Forelimb muscle (tissue), 1 donor: ENCODE measurements at places on chromosomes 3 and 15. TPM values are rescaled to one million over a fixed set of nuclear protein-coding genes. Genes with fewer than 3 reads are reported as not detected.
A peak's percentile ranks its signal among the peaks of the same experiment; 100 is the strongest.

GRCh38 chr3:197828-198491 lies 1.4 kb downstream of the CHL1 start:
- no peak for DNase-seq

DNA sequence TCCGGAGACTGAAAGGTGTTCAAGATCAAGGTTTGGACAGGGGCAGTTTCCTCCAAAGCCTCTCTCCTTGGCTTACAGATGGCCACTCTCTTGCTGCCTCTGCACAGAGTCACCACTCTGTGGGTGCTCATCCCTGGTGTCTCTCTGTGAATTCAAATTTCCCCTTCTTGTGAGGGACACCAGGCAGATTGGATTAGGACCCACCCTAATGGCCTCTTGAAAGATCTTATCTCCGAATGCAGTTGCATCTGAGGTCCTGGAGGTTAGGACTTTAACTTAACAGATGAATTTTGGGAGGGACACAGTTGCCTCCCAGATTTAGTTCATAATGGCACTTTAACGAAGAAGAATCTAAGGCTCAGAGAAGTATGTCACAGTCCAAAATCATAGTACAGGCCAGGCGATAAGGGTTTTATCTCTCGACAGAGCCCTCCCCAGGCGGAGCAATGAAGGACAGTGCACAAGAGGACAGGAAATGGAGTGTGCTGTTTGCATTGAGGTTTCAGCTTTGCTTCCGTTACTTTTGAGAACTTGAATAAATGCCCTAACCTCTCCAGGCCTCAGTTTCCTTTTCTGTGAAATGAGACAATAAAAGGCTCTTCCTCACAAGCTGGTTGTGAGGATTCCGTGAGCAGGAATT lies 38.9 kb upstream of the KIF23 start:
- DNase-seq = no peak

DNA sequence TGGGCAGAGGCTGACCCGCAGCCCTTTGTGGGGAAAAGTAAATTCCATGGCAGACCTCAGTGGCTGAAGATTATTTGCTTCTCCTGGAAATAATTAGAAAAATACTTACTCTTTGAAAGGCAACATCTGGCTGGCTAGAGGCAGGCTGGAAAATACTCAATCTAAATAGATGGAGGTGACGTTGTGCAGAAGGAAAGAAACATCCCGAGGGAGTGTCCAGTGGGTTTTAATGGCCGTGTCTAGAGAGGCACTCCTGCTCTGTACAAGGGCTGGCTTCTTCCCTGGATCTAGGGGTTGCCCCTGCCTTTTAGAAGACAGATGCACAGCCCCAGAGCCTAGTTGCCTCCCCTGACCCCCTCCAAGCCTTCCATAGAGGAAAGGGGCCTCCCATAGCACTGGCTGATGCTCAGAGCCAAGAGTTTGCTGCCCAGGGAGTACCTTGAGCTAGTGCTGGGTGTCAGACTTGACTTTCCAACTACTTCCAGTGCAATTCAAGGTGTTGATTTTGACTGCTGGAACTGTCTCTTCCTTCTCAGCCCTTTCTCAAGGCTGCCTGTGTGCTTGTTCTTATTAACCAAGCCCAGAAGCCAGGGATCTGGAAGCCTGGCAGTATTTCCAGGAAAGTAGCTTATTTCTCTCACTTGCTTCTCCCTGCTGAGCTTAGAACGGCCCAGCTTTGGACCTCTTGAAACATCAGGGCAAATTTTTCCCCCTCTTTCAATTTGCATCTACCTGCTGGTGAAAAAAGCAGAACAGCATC lies 27.4 kb downstream of the CGNL1 start:
- no peak for DNase-seq

GRCh38 chr3:161266731-161267150 lies 45.6 kb downstream of the NMD3 start:
- no peak for DNase-seq

GRCh38 chr3:126835472-126836219 lies 131.6 kb downstream of the CHCHD6 start:
- DNase-seq = no peak

DNA sequence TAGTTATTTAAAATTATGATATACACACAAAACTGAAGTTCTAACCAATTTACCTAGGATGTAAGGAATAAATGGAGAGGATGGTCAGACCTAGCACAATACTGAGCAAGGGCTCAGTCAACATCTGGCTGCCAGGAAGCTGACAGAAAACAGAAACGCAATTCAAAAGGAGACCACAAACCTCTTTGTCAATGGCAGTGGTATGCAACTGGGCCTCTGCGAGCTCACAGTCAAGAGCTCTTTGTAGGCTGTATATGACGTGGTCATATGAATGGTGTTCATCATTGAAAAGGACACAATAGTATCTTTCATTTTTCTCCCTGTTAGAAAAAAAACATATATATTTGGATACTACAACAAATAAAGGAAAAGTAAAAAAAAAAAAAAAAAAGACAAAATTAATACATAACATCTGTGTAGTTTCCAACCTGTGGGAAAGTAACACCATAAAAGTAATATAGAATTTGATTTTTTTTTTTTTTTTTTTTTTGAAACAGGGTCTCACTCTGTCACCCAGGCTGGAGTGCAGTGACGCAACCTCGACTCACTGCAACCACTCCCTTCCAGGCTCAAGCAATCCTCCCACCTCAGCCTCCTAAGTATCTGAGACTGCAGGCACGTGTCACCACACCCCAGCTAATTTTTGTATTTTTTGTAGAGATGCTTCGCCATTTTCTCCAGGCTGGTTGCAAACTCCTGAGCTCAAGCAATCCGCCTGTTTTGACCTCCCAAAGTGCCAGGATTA lies 37.9 kb downstream of the UBR1 start:
- DNase-seq = no peak

GRCh38 chr3:124858275-124858674 lies 28.9 kb downstream of the ITGB5 start:
- no peak for DNase-seq

DNA sequence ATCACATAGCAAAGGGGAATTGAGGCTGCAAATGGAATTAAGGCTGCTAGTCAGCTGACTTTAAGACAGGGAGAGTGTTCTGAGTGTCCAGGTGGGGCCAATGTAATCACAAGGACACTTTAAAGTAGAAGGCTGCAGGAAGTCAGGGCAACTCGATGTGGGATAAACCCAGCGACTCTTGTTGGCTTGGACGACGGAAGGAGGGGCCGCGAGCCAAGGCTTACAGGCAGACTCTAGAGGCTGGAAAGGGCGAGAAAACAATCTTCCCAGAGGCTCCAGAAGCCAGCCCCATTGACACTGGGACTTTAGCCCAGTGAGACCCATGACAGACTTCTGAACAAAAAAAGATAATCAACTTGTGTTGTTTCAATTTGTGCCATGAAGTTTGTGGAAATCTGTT lies 12.9 kb upstream of the MUSTN1 start:
- no peak for DNase-seq

GRCh38 chr3:195069501-195070251 lies 201.3 kb downstream of the XXYLT1 start:
- DNase-seq = no peak

- no peak for DNase-seq
These were observed 3.6 kb downstream of the KLF13 start for GRCh38 chr15:31330111-31330785.

- no peak for DNase-seq
These were observed 28.8 kb upstream of the TRA2B start for GRCh38 chr3:185966655-185967054.

GRCh38 chr3:73536336-73536895 lies 88.3 kb downstream of the PDZRN3 start:
- DNase-seq = no peak

- peak; percentile 31 for DNase-seq
These were observed 76.0 kb downstream of the TAMM41 start for GRCh38 chr3:11770477-11771391.

GRCh38 chr3:128367221-128367620 lies 99.5 kb downstream of the DNAJB8 start:
- no peak for DNase-seq

DNA sequence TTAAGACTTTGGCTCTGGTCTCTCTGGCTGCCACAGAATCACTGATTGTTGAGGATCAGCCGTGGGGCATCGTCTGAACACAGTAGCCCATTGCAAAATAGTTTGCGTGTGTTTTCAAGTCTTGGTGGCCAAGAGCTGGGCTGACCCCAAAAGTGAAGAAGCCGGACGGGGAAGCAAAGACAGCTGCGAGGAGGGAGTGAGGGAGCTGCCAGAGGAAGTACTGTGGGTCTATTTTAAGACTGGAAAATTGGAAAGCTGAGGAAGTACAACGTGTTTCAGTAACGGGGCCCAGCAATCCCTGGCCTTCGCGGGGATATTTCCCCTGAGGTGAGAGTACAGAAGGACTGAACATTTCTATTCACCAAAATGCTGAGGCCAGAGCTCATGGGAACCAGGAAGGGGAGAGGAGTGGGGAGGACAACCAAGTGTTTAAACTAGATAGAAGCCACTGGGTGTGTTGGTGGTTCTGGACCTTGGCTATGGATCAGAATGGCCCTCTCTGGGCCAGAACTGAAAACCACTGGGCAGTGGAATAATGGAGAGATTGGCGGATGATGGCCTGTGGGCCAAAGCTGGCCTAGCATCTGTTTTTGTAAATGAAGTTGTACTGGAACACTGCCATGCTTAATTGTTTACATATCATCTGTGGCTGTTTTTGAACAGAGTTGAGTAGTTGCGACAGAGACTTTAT lies 34.1 kb upstream of the LIMD1 start:
- peak; percentile 89 for DNase-seq

GRCh38 chr15:52115598-52116427 lies 3.2 kb upstream of the BCL2L10 start:
- DNase-seq = no peak

GRCh38 chr3:129240436-129240835 lies 9.0 kb upstream of the COPG1 start:
- DNase-seq = no peak

- DNase-seq = no peak
These were observed 1108.3 kb downstream of the ROBO1 start for GRCh38 chr3:78659386-78659987.

DNA sequence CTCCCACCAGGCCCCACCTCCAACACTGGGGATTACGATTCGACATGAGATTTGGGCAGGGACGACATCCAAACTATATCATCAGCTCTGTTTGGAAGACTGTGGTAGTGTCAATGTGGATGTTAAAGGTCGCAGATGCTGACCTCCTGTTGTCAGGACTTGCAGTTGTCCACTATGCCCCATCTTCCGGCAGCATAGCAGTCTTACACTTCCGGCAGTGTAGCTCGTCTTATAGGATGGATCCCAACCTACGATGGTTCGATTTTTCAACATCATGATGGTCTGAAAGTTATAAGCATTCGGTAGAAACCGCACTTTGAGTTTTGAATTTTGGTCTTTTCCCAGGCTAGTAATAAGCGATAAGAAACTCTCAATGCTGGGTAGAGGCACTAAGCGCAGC lies 20.6 kb downstream of the CLRN1 start:
- no peak for DNase-seq

DNA sequence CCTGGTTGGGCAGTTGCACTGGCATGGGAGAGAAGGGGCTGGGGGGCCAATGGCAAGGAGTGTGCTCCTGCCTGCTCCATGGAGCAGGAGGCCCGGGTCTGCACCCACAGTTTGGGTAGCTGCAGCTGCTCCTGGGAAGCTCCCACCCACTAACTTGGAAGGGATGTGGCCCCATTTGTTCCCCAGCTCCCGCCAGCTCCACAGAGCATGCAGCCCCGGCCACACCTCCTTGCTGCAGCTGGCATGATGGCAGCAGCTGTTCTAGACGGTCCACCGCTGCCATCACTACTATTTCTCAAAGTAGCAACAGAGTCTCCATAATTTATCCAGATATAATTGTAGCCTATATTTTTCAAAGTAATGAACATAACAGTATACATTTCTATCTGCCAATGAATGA lies 65.8 kb downstream of the PIK3CB start:
- no peak for DNase-seq

GRCh38 chr3:168615493-168616020 lies 519.8 kb upstream of the GOLIM4 start:
- no peak for DNase-seq

DNA sequence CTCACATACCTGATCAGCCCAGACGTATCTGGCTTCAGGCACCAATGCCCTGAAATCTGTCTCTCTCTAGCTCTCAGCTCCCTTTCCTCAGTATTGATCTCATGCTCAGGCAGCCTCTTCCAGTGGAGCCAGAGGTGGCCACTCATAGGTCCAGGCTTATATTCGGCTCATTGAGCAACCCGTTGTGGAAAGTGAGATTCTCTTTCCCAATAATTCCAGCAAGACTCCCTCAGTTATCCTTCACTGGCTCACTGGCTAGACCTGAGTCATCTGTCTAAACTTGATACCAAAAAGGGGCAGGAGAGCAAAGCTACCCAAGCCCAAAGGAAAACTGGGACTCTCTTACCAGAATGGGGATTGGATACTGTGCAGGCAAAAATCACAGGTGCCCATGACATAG lies 33.4 kb upstream of the FRMD4B start:
- DNase-seq = no peak

GRCh38 chr3:156726456-156726855 lies 52.1 kb downstream of the TIPARP start:
- DNase-seq = no peak

GRCh38 chr3:51588724-51589123 lies 50.2 kb downstream of the RAD54L2 start:
- DNase-seq = no peak

GRCh38 chr3:188946351-188947240 lies 225.2 kb upstream of the TPRG1 start:
- DNase-seq = no peak

- DNase-seq = no peak
These were observed 12.8 kb downstream of the C15orf39 start for GRCh38 chr15:75214293-75215096.

DNA sequence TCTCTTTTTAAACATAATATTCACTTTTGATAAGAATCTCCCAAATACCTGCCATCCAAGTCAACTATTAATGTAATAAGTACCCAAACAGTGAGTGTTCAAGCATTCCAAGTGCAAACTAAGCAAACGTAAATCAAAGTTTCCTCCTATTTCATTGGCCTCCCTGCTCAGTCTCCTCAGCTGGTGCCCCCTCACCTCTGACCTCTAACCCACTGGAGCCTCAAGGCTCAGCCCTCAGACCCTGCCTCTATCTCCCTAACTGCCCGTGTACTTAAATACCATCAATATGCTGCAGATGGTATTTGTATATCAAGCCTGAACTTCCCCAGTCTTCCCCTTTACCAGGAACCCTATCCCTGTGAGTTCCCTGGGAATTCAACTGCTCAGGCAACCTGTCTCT lies 31.8 kb downstream of the CHSY1 start:
- no peak for DNase-seq

DISP2 gene
- polyA plus RNA-seq = 1.4 TPM

GCSAM gene
- polyA plus RNA-seq = 1.0 TPM

GPR62 gene
- 0.89 TPM for polyA plus RNA-seq

COL6A5 gene
- 0.13 TPM for polyA plus RNA-seq

C2CD4A gene
- 0.04 TPM for polyA plus RNA-seq

ISL2 gene
- not detected for polyA plus RNA-seq

BCL6 gene
- polyA plus RNA-seq = 30.6 TPM

NR2E3 gene
- 7.4 TPM for polyA plus RNA-seq

GREM1 gene
- polyA plus RNA-seq = 3.3 TPM

ZMAT3 gene
- polyA plus RNA-seq = 5.7 TPM

CEP152 gene
- polyA plus RNA-seq = 3.5 TPM

SQOR gene
- 2.3 TPM for polyA plus RNA-seq

LRTM1 gene
- 114 TPM for polyA plus RNA-seq

CACNA1D gene
- polyA plus RNA-seq = 1.4 TPM

TTLL13 gene
- polyA plus RNA-seq = 0.20 TPM

KCNAB1 gene
- 4.3 TPM for polyA plus RNA-seq

CATSPER2 gene
- 2.1 TPM for polyA plus RNA-seq

TNFAIP8L3 gene
- 1.7 TPM for polyA plus RNA-seq
